SK-N-SH (cell line): ENCODE measurements at places on chromosomes 7 and 10. TPM values are rescaled to one million over a fixed set of nuclear protein-coding genes. Genes with fewer than 3 reads are reported as not detected.

The RNLS gene
- not detected in 2 replicates for polyA plus RNA-seq

The HSPA12A gene
- 2.9 and 3.3 TPM in 2 replicates for polyA plus RNA-seq

The MUC3A gene
- 0.03 and 0.11 TPM in 2 replicates for polyA plus RNA-seq

The APBB1IP gene
- 0.02 TPM in 1 of 2 replicates, not detected in the other for polyA plus RNA-seq

The DNA2 gene
- polyA plus RNA-seq, result 2.5 and 3.9 TPM in 2 replicates

The ATRNL1 gene
- 0.44 and 0.67 TPM in 2 replicates for polyA plus RNA-seq

The IDI2 gene
- not detected in 2 replicates for polyA plus RNA-seq

The NOC3L gene
- polyA plus RNA-seq, result 9.0 and 15.4 TPM in 2 replicates

The KCP gene
- polyA plus RNA-seq, result not detected in 2 replicates

The CLDN4 gene
- polyA plus RNA-seq, result 4.6 and 5.9 TPM in 2 replicates

The OR9A2 gene
- polyA plus RNA-seq, result not detected in 2 replicates

The EPDR1 gene
- 7.4 and 10.9 TPM in 2 replicates for polyA plus RNA-seq

The ELOVL3 gene
- 0.25 and 0.29 TPM in 2 replicates for polyA plus RNA-seq

The GSTO2 gene
- 0.47 and 0.49 TPM in 2 replicates for polyA plus RNA-seq

The CDHR1 gene
- 0.02 and 0.05 TPM in 2 replicates for polyA plus RNA-seq

The GJD4 gene
- polyA plus RNA-seq, result not detected in 2 replicates

The CYP3A7 gene
- not detected in 2 replicates for polyA plus RNA-seq

The AMPH gene
- 0.05 and 0.08 TPM in 2 replicates for polyA plus RNA-seq

The STEAP2 gene
- 6.6 and 9.5 TPM in 2 replicates for polyA plus RNA-seq

The UCMA gene
- polyA plus RNA-seq, result not detected in 2 replicates

The HABP2 gene
- polyA plus RNA-seq, result not detected in 2 replicates

The FKBP6 gene
- not detected in 2 replicates for polyA plus RNA-seq

The NUTM2E gene
- 0.05 and 0.19 TPM in 2 replicates for polyA plus RNA-seq

The KEL gene
- polyA plus RNA-seq, result 0.05 and 0.18 TPM in 2 replicates

The OPN4 gene
- polyA plus RNA-seq, result 0.03 TPM in 1 of 2 replicates, not detected in the other
